Urinary bladder (tissue), 4 donors: ENCODE measurements at places on chromosomes 7 and 10.

- no peak for DNase-seq
Measured at GRCh38 chr7:906776-907157, 30.4 kb downstream of the GET4 start.

GRCh38 chr7:94871132-94871531 is 36.3 kb upstream of the PPP1R9A start:
- no peak for DNase-seq

DNA sequence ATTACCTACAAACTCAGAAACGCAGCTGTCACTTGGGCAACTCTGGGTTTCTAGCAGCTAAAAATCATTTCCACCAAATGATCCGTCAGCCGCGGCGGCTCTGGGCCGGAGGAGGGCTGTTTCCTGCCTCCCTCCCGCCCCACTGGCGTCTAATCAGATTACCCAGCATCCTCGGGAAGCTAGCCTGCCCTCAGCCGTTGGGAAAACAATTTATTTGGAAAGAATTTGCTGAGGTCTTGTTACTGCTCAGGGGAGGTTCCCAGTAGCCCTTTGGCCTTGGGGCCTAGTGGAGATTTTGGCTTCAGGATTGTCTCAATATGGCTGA is 65.0 kb upstream of the ADGRA1 start:
- DNase-seq, result no peak

GRCh38 chr7:116198748-116199410 is 11.5 kb upstream of the TES start:
- DNase-seq, result no peak

DNA sequence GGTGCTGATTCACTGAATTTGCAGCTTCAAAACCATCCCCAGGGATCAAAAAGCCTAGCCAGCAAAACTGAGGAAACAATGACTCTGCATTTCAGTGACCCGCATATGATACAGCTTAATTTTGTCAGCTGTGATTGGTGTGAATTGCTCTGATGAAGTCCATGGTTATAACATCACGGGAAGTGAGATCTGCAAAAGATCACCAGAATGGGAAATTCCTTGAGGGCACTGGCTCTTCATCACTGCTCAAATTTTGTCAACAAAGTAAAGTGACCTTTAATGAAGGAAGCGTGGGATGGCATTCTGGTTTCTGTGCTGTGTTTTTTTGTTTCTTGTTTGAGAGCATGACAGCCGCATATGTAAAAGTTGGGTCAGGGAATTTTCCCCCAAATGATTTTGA is 745.9 kb downstream of the GATA3 start:
- no peak for DNase-seq
